ENCODE measurements at places on chromosomes 11 and 22.
A peak's percentile ranks its signal among the peaks of the same experiment; 100 is the strongest.

- no peak for DNase-seq
Observed at GRCh38 chr11:71461696-71462095, 8.7 kb downstream of the NADSYN1 start.

- DNase-seq, result no peak
Observed at GRCh38 chr11:117564321-117564720, 232.7 kb downstream of the DSCAML1 start.

- DNase-seq, result no peak
Observed at GRCh38 chr22:50699001-50699755, 26.6 kb downstream of the SHANK3 start.

DNA sequence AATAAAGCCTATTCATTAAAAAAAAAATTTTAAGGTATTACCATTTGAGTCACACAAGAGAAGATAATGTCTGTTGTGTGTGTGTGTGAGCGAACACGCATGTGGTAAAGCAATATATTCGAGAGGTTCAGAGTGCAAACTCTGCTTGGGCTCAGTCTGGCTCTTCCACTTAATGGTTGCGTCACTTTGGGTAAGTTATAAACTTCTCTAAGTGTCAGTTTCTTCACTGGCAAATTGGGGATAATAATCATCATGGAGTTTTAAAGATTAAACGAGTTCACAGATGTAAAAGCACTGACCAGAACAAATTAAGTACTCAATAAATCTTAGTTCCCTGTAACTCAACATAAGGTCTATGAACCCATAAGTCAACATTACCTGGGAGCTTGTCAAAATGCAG, 37.0 kb downstream of the SIK3 start:
- no peak for DNase-seq

GRCh38 chr22:43921370-43921769, 2.2 kb upstream of the PNPLA3 start:
- peak; percentile 91 for DNase-seq

- DNase-seq, result no peak
Observed at GRCh38 chr22:30182350-30182745, 64.2 kb downstream of the LIF start.

DNA sequence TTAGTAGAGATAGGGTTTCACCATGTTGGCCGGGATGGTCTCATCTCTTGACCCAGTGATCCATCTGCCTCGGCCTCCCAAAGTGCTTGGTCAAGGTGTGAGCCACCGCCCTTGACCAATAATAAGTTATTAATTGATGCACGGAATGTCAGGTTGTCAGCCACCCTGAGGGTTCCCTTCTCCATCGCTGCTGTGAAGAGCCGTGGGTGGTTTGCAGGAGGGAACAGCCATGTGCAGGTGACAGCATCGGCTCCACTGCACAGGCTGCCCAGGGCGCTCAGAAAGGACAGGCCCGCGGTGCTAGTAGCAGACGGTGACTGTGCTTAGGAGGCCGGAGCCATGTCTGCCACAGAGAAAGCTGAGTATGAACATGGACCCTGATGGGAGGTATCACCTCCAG, 814.0 kb downstream of the BRD1 start:
- DNase-seq, result no peak

- no peak for DNase-seq
Observed at GRCh38 chr11:4085575-4085974, 9.0 kb upstream of the RRM1 start.

DNA sequence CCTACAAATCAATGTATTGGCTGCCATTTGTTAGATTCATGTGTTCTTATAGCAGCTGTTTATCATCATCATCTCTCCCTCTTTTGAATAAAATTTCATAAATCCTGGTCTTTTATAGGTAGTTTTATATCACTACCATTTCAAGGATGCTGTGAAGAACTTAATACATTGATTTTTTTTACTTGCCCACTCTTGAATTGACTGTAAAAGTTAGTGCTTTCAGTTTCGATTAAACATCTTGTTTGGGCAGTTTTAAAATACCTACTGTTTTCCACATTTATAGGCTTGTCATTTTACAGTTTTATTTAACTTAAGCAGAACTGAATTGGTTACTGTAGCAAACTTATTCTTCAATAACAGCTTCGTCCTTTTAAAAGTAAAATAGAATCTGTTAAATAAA, 59.5 kb downstream of the TTC17 start:
- DNase-seq, result no peak
